Germinal center (tissue), 1 donor: ENCODE measurements at places on chromosomes 16 and 17.

- DNase-seq: no peak
Measured at GRCh38 chr17:8719291-8720246, 25.1 kb downstream of the CCDC42 start.

DNA sequence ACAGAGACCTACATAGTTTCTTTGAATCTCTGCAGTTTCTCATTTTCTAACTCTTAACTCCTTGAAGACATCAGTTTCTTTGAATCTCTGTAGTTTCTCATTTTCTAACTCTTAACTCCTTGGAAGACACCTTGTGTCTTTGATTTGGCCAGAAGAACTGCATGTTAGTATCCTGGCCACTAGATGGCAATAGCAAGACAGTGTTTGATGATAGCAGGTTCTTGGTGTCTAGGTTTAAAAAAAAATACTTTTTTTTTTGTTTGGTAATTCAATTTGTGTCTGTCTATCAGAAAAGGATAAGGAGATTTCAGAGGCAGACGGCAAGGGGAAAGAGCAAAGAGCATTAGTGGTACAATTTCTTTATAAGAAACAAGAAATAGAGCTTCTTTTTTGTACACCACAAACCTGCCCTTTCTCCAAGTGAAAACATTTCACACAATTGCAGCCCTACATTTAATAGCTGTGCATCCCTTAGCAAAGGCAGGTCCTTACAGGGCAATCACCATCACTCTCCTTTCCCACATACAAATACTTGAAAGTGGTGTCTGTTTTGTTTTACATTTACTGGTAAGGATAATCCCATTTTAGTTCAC, 1324.9 kb upstream of the CDH8 start:
- DNase-seq: peak; percentile 12

- peak; percentile 47 for DNase-seq
Measured at GRCh38 chr16:79269211-79269863, 331.2 kb downstream of the MAF start.

DNA sequence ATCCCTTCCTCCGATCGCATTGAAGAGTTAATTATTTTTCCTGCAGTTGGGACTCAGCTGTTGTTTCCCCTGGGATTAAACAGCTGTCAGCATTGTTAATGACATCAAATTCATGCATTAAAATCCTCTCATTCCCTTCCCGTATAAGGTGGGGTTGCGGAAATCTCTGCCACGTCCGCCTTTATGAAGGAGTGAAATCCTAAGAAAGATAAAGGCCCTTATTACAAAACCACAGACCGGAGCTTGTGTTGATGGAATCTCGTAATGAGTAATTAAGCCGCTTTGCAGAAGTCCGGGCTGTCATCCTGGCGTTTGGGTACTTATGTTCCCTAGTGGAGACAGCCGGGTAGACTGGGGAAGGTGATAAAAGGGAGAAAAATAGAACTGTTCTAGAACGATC, 627.6 kb downstream of the MAF start:
- DNase-seq: no peak

- no peak for DNase-seq
Measured at GRCh38 chr17:79098282-79098867, 23.8 kb downstream of the ENGASE start.
